ENCODE measurements at places on chromosomes 4 and X.

DNA sequence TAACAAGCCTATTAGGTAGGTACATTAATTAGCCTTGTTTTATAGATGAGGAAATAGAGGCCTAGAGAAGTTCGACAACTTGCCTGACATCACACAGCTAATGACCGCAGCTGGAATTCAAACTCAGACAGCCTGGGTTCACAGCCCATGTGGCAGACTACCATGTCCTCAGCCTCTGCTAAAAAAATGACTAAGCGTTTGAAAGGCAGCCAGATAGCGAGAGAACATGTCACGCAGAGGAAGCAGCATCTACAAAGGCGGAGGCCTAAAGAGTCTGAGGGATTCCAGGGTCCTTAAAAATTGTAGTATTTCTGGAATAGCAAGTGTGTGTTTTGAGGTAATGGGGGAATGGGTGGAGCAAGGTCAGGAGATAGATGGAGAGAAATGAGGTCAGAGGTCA, 33.2 kb upstream of the BMP15 start:
- no peak for DNase-seq

DNA sequence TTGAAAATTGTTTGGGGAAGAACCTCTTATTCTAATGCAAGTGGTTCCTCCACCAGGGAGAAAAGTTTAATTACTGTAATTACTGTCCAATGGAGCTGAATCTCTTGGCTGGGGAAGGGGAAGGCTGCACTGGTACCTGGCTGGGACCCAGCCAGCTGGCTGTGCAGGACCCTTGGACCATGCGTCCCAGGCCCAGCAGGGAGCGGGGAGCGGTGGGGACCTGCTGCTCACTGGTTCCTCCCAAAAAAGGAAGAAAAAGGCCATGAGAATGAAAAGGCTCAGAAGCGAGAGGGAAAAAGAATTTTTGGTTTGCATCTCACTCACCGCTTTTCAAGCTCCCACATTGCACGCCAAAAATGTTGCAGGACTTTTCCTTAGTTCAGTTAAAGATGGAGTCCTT, 333.5 kb downstream of the FAM47B start:
- DNase-seq: no peak

DNA sequence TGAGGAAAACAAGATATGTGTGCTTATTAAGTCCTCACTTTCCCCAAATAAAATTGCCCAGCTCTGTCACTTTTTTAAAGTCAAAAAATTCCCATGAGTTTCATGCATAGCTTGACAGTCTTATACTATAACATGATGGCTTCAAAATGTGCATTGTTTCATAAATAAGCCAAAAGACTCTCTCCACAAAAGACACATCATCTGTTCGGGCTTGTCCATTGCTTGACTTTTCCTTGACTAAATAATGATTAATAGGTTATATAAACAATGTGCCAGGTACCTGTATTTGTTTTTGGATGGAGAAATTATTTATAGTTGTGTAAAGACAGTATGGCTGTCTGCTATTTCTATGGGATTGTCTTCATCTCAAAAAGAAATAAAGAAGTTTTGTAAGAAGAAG, 329.2 kb upstream of the KLF3 start:
- no peak for DNase-seq

- DNase-seq: no peak
Measured at GRCh38 chrX:105876658-105877057, 54.3 kb downstream of the NRK start.

DNA sequence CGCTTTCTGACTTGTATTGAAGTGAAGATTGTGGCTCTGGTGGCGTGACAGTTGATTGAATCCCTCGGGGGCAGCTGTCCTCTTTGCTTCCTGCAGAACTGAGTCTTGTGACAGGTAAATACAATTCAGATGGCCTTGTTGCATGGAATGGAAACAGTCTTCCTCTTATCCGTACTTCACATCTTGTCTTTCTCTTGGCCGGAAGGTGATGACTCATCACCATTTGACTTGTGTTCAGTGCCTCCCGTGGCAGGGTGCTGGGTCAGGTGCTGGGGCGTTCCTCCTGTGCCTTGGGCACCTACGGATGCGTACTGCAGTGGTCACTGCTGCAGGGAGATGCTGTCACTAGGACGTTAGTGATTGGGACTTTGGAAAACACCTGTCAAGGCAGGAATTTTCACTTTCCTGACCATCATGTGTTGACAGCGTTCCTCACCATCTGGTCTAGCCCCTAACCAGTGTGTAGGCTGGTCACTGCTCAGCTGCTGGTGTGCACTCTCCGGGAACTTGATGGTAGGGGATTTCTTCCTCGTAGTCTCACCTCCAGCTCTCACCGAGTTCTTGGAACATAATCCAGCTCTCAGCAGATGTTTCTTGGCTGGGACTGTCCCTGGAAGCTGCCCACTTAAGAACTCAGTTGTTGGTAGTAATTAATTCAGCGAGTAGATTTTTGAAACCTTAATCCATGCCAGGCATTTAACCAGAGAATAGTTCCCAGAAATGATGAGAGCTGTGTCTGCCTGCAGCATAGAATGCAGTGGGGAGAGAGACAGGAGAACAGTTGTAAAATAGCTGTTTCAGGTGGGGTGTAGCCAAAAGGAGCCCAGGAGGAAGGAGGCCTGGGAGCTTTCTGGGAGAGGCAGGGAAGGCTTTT, 7.2 kb downstream of the TBC1D14 start:
- DNase-seq: no peak

DNA sequence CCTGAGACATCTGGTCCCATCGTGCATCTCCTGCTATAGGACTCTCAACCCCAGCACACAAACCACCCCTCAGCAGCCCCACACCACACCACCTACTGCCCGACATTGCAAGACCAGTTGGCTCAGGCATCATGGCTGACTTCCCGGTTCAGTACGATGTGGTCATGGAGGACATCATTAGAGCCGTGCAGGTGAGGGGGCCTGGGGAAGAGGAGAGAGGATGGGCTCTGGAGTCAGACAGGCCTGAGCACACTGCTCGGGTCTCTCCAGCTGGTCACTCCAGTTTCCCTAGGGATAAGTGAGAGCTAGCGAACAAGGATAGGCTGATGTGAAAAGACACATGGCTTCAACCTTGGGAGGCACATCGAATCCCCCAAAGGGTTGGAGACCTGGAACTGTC, 17.2 kb downstream of the MAGED2 start:
- no peak for DNase-seq

DNA sequence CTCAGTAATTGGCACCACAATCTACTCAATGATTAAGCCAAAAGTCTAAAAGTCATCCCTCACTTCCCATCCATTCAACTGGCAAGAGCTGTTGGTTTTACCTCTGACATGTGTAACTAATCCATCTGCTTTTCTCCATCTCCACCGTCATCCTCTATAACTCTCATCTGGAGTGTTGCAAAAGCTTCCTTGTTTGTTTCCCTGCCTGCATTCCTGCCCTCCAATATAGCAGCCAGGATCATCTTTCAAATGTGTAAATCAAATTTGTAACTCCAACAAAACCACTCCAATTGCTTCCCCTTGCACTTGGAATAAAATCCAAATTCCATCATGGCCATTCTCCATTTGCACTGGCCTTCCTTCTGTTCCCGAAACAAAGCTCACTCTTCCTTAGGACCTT, 4.3 kb upstream of the PLAC8 start:
- no peak for DNase-seq

- DNase-seq: no peak
Measured at GRCh38 chrX:153568451-153569011, 30.4 kb downstream of the CCNQ start.

DNA sequence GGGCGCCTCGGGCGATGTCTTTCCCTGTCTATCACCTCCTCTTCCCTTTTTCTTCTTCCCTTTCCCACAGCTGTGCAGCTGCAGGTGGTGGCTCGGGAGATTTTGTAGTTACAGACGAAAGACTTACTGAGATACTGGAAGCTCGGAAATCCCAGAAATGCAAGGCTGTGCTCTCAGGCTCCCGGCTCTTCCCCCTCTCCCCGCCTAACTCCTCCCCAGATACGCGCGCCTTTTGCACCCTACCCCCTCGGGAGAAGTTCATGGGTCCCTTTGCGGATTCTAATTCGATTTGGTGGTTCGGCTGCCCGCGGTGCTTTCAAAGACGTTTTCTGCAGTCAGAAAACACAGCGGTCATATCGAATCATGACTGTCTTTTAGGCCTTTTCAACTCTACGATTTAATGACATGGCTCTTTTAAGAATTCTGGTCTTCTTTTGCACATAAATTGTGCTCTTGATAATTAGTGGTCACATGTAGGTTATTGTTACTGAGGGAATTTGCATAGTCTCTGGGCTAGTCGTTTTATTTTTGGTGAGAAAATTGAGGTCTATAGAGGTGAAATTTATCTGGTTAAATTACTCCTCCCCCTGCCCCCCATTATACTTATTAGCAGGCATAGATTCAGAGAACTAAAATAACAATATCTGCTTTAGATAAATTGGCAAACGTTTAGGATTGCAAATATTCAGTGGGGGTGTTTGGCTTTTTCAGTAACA, 1.6 kb downstream of the SEPTIN11 start:
- DNase-seq: no peak

DNA sequence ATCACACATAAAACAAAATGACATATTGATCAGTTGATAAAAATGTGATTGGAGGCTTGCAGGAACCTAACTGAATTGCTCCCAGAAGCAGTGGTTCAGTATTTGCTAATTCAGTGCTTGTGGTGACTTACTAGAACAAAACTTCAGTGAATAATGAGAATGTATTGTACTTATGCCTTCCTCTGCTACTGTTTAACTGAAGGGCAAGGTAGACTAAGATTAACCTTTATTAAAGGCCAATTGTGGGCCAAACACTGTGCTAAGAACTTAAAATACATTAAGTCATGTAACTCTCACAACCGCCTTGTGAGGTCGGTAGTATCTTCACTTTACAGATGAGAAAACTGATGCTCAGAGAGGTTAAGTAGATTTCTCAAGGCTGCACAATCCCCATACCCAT, 14.9 kb downstream of the IGFBP7 start:
- DNase-seq: no peak

DNA sequence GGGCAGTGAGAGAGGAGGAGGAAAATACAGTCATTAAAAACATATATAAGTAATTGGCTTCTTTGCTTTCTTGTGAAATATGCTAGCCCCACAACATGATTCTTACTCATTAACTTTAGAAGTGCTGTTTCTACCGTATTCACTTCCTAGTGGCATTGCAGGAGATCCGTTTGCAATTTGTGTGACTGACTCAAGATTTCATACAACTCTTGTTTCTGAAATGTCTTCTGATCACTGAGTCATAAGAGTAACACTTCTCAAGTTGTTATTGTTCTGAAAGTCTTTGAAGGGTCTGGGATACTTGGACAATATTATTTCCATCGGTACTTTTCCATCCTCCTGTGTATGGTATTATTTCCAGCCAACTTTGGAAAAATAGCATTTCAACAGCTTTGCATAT, 310.8 kb downstream of the PACRGL start:
- no peak for DNase-seq

GRCh38 chrX:114344756-114345349, 239.0 kb upstream of the HTR2C start:
- DNase-seq: no peak

DNA sequence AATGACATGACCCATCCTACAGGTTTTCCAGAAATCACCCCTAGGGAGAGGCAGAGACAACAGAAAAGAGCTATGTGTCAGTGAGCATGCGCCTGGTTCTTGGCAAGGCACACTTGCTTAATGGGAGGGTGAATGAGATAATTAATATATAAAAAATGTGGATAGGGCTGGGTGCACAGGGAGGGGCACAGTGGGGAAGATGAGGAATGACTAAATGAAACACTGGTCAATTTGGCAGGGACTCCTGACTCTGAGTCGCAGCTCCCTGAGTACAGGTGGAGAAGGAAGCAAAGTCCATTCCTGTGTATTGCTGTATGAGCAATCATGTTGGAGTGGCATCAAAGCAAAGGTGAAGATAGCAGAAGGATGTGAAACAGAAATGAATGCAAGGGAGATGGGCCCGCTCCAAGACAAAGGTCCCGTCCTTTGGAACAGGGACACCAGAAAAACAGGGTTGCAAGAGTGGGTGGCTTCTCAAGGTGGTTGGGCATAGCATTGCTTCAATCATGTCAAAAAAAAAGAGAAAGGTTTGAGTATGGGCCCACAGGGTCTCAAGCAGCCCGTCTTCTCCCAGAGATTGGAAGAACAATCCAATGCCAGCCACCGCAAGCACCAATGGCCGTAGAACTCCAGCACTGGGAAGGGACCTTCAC, 278.4 kb upstream of the AGTR2 start:
- DNase-seq: no peak

DNA sequence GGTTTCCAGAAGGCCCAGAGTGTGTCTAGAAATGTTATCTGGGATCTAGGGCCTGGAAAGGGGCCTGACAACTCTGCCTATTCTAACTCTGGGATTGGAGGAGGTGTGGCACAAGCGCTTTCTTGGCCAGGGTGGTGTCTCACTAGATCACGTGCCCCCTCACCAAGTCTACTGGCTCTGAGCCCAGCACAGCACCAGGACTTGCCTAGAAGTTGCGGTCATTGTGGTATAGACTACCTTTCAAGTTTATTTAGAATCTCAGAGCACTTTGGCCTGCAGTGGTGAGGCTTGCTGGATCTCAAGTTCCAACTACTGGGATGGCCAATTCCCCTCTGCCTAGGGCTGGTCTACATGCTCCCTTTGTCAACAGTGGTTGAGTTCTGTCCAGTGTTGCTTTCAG, 223.3 kb upstream of the MAGEB2 start:
- no peak for DNase-seq

- DNase-seq: no peak
Measured at GRCh38 chrX:43850629-43851028, 31.6 kb downstream of the MAOB start.

- DNase-seq: no peak
Measured at GRCh38 chr4:84496706-84497503, 2.2 kb downstream of the NKX6-1 start.

GRCh38 chr4:103204111-103204510, 6.0 kb upstream of the CENPE start:
- DNase-seq: no peak

DNA sequence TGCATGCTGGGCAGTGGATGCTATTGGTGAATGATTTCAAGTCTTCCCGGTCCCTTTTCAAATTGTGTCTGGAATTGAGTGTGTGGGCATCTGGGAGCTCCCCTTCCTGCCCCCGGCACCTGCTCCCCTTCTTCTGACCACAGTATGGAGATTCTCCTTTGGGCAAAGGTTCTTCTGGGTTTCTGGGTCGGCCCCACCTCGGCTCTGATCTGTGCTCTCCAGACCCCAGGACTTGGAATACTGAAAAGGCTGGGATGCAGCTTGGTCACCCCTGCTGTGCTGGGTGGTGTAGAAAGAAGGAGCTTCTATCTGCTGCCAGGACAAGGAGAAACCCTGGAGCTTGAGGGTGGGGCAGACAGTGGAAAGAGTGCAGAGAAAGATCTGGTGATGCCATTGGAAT, 78.8 kb downstream of the WFS1 start:
- DNase-seq: no peak

DNA sequence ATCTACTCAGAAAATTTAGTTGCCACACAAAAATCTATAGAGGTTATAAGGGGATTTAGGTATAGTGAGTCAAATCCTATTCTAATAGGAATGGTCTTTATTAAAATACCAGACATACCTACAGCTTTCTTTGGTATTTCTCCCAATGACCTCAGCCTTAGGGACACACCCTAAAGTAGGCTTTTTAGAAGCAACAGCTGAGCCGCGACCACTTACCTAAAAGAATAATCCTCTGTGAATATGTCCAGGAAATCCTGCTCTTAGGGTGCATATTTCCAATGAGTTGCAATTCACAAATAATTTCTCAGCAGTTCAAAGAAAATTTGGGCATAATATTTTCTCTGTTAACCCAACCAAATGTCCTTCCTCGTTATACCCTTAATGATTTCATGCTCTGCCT, 2.7 kb downstream of the DCX start:
- no peak for DNase-seq
